ENCODE measurements at places on chromosomes 16 and 17. TPM values are rescaled to one million over a fixed set of nuclear protein-coding genes. Genes with fewer than 3 reads are reported as not detected.

The HSPB9 gene
- not detected for total RNA-seq

The NAGS gene
- total RNA-seq = 0.49 TPM

DNA sequence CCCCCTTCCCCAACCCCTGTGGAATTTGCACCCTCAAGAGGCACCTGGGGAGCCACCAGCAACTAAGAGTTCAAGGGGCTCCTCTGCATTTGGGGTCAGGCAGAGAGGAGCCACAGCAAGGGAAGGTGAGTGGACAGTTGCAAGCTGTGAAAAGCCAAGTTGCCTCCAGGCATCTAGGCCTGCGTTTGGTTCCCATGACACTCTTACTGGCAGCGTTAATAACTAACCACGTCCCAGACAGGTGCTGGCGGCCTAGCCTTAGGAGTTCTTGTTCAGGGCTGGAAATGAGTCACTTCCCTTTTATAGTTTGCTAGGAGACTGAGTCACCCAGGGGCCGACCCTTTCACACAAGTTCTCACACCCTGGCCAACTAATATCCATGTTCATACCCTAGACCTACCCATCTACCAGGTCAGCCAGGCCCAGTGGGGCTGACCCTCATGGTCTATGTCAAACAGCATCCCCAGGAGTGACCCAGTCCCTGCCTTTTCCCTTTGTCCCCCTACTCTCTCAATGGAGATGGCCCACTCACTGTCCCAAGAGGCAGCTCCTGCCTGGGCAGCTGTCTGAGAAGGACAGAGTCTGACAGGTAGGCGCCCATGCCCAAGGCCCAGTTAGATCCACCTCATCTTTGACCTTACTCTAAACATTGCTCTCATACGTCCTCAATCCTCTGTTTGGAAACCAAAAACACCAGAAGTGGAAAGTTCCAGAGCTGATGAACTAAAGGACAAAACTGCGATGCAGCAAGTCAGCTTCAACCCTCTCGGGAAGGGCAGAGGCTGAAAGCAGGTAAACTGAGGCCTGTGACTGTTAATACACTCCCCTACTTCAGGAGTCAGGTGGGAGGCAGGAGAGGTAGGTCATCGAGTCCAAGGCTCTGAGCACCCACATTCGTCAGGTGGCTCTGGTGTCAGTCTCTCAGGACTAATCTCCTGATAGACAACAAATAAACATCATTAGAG lies 300.6 kb downstream of the SOX9 start:
- no peak for DNase-seq

The FOXF1 gene
- not detected for total RNA-seq

DNA sequence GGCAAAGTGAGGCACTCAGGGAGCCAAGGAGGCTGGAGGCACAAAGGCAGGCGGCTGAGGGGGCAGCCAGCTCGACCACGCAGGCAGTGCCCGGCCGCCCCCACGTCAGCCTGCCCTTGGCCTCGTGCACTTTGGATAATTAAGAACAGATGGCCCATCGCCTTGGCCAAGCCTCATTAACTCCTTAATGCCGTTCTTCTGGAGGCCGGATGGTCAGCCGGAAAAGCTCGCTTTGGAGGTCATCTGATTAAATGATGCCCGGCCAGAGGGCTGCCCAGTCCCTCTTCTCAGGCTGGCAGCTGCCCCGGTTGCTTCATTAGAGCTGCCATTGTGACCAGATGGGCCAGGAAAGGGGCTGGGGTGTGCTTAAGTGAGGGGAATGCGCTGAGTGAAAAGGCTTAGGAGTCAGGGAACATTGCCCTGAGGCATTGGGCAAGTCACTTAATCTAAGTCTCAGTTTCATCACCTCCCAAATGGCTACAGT lies 364.0 kb downstream of the NPIPA8 start:
- DNase-seq = no peak

GRCh38 chr17:64213995-64214811 lies 48.9 kb downstream of the TEX2 start:
- no peak for DNase-seq

GRCh38 chr17:45719335-45720071 lies 64.6 kb upstream of the CRHR1 start:
- no peak for DNase-seq

DNA sequence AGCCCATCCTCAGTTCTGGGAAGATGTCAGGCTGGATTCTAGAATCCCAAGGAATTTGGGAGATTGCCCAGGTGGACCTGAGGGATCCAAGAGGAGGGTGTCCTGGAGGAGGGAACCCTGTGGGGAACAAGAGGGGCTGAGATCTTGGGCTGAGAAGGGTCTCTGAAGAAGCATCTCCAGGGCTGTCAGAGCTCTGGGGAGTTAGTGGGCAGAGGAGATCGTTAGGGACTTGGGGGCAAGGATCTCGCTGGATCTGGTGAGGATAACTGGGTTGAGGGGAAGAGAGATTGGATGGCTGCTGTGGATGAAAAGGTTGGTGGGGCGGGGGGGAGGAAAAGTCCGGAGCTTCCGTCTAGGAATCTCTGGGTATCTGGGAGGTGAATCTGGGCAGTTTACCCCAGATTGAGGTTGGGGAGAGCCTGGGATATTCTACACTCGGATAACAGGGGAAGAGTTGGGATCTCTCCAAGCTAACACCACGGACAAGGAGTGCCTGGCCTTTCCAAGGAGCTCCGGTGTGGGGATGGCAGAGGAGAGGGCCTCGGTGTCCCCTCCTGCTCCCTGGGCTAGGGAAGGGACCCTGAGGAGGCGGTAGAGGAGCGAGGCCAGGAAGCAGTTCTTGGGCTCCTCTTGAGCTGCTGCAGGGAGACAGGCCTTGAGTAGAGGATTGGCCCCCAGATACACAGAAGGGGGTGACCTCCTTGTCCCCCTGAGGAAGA lies 1.7 kb downstream of the FBXL19 start:
- DNase-seq = no peak

Measured in skin of body (tissue), 3 donors.